Stimulated activated CD8-positive, alpha-beta memory T cell treated with anti-CD3 and anti-CD28 coated beads, Interleukin-2, amount 100 ng/mL, for 1 hour (primary cell): ENCODE measurements at places on chromosomes 16 and 17.

DNA sequence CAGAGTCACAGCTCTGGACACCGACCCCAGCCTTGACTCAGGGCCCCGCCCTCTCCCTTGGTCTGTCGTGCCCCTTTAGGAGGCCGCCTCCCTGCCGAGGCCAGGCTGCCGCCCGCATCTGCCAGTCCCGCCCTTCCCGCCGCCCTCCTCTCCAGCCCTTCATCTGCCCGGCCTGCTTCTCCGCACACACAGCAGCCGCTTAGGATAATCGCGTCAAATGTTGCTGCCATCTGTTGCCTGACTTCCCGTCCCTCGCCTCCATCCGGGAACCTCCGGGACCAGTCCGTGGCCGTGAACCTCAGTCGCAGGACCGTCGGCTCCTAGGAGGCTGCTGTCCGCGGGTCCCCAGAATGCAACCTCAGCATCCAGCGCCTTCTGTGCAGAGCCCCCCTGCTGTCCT, 11.9 kb downstream of the GSE1 start:
- DNase-seq = no peak

DNA sequence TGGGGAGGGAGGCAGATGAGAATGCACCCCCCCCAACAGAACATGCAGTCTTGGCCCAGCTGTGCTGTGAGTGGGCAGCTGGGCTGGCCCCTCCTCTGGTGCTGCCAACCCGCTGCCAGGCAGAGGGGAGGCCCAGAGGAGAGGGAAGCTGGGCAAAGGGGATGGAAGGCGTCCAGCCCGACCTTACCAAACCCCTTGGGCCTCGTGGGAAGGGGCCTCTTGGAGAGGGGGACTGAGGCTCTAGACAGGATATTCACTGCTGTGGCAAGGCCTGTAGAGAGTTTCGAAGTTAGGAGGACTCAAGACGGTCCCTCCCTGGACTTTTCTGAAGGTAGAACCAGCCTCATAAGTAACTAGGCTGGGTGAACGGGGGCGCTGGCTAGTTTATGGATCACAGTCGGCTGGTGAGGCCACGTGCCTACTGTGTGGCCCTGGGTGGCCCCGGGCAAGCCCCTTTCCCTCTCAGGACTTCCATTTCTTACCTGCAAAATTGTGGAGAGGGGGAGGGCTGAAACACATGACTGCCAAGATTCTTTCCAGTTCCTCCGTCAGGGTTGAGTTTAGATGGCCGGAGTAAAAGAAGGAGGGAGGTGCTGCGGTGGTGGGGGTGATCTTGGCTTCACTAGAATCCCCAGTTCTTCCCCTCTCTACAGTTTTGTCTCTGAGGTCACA, 857 bp upstream of the STAT5A start:
- DNase-seq = no peak

- no peak for DNase-seq
These were observed 44.2 kb downstream of the ADCY7 start for GRCh38 chr16:50310308-50311133.

GRCh38 chr16:1914084-1914608, 4.1 kb downstream of the HS3ST6 start:
- DNase-seq = no peak

DNA sequence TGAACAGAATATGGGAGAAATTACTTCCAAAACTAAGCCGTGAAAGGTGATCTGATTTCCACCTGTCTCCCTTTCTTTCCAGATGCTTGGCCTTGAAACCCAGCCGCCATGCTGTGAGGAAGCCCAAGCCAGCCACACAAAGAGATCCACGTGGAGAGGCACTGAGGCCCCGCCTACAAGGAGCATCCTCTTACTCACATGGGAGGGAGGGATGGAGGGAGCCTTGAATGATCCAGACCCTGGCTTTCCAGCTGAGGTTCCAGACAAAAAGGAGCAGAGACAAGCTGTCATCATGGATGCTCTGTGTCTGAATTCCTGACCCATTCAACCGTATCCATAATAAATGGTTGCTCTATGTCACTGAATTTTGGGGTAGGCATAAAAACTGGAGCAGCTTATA, 48.9 kb upstream of the HAPSTR1 start:
- DNase-seq = no peak

GRCh38 chr16:88558457-88559442, 11.5 kb upstream of the ZC3H18 start:
- DNase-seq = no peak

DNA sequence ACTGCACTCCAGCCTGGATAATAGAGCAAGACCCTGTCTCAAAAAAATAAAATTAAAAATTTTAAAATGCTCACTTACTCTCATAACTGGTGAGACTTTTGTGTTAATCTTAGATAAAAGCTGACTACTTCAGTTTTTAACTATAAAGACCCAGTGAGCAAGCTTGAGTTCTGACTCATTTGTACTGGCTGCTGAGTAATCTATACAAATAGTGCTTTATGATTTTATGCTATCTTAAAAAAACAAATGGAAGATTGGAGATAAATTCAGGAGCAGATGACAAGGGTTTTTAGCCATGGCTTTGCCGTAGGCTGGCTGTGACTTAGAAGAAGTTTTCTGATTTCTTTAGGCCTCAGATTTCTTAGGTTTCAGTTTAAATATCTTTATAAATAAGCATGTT, 30.5 kb downstream of the SNTB2 start:
- no peak for DNase-seq

DNA sequence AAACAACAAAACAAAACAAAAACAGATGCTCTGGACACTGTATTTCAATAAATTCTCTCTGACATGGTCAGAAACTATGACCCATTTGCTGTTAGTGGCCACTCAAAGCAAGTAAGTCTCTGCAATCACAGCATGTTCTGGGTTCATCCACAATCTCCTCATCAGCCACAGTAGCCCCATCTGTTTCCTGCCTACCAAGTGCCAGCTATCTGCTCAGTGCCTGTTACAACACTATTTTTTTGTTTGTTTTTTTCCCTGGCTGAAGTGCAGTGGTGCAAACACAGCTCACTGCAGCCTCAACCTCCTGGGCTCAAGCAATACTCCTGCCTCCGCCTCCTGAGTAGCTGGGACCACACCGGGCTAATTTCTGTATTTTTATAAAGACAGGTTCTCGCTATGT, 137.9 kb downstream of the SOX9 start:
- DNase-seq = no peak
